Stimulated activated CD4-positive, alpha-beta T cell treated with anti-CD3 and anti-CD28 coated beads, Interleukin-1b, Interleukin-23, amount 100 ng/mL, for 4 hours (primary cell): ENCODE measurements at places on chromosomes 6 and 20.

DNA sequence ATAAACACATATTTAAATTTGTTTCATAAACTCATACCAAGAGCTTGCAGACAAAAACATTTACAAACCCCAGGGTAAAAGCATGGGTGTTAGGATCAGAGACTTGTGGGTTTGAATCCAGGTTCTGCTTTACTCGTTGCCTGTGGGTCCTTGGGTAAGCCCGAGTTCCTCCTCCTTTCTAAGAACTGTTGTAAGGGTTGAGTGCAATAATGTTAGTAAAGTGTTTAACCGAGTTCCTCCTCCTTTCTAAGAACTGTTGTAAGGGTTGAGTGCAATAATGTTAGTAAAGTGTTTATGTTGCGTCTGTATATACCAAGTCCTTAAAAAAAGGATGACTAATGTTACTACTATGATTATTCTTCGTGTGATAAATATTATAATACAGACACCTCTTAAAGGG is 18.7 kb downstream of the CCDC170 start:
- DNase-seq = no peak

GRCh38 chr20:61668065-61668650 is 397.5 kb downstream of the TAF4 start:
- no peak for DNase-seq

DNA sequence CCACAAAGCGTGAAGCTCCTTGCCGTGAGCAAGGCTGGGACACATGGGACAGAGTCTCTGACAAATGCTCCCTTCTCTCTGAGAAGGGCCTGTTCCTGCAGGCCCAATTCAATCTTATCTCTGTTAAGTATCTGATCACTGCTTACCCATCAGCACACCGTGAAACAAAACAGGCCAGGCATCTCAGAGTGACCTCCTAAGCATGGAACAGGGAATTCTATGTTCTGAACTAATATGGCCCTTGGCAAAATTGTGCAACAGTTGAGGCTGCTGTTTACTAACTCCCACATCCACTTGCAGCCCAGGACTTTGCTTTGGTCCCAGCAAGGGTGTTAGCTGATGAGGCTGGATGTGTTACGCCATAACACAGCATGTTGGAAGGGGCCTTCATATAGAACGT is 79.2 kb downstream of the GCLC start:
- DNase-seq = no peak

GRCh38 chr6:34462551-34462971 is 3.3 kb upstream of the PACSIN1 start:
- DNase-seq = no peak

- no peak for DNase-seq
These were observed 622.9 kb downstream of the UTRN start for GRCh38 chr6:144908004-144908403.

DNA sequence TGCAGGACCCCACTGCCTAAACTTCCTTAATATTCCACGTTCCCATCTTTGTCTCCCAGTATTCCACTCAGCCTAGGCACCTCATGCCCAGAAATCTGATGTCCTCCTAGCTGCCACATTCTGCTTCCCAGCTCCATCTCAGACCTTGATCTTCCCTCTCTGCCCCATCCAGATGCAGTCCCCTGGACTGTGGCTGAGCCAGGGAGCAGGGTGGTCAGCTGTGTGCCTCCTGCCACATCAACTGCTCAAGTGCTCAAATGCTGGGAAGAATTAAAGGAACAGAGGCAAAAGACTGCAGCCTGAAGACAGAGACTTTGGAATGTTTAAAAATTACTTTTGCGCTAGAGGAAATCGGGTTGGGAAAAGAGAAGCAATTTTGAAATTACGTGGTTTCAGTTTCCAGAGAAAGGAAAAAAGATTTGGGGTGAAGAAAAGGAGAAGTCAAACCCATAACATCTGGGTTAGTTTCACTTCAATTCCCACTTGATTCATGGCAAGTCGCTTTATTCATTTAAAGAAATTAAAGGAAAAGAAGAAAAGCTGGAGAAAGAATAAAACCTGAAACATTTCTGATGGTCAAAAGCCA is 704.8 kb downstream of the PTPRT start:
- no peak for DNase-seq

GRCh38 chr6:3388786-3389185 is 68.1 kb downstream of the SLC22A23 start:
- no peak for DNase-seq

GRCh38 chr6:21396313-21396712 is 197.2 kb upstream of the SOX4 start:
- no peak for DNase-seq

GRCh38 chr20:35004749-35005462 is 49.2 kb downstream of the MYH7B start:
- DNase-seq = no peak

DNA sequence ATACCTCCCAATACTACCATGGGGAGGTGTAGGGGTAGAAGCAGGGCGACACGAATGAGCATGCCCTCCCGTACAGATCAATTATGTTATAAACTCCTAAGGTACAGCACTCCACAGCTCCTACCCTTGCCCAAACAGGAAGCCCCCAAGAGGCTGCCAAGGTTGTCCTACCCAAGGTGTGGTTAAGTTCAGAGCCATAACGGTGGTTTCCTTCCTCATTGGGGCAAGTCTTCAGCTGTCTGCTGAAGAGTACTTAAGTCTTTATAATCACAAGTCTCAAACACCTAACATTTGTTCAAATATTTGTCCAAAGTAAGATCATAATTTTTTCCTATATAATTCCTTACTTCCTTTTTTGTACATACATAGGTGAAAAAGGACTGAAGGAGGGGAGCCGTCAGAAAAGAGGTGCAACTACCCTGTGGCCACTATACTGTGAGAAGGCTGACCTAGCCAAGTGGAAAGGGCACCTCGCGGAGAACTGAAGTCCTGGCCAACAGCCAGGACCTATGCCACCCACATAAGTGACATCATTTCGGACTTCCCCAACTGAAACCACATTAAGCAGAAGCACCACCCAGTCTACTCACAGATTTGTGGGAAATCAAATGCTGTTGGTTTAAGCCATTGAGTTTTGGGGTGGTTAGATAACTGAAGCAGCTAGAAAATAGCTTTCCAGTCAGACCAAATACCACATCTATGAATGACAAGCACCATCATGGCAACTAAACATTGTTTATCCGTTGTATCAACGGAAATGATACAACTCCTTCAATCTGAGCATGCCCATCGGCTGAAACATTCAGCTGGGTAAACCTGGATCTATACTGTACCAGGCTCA is 2.9 kb upstream of the RAB22A start:
- no peak for DNase-seq

GRCh38 chr6:55569638-55570037 is 9.4 kb downstream of the HMGCLL1 start:
- no peak for DNase-seq

DNA sequence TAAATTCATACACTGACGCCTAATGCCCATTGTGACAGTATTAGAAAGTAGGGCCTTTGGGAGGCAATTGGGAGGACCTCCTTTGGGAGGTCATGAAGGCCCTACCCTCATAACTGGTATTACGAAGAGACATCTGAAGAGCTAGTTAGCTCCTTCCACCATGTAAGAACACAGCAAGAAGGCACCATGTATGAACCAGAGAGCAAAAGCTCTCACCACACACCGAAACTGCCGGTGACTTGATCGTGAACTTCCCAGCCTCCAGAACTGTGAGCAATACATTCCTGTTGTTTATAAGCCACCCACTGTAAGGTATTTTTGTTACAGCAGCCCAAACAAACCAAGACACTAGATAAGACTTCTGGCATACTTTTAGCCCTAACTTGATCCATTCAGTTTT is 41.8 kb downstream of the GCLC start:
- DNase-seq = no peak

- no peak for DNase-seq
These were observed 105.4 kb upstream of the MCHR2 start for GRCh38 chr6:100099189-100100074.

- no peak for DNase-seq
These were observed 1.3 kb downstream of the BPIFB1 start for GRCh38 chr20:33284284-33284683.

DNA sequence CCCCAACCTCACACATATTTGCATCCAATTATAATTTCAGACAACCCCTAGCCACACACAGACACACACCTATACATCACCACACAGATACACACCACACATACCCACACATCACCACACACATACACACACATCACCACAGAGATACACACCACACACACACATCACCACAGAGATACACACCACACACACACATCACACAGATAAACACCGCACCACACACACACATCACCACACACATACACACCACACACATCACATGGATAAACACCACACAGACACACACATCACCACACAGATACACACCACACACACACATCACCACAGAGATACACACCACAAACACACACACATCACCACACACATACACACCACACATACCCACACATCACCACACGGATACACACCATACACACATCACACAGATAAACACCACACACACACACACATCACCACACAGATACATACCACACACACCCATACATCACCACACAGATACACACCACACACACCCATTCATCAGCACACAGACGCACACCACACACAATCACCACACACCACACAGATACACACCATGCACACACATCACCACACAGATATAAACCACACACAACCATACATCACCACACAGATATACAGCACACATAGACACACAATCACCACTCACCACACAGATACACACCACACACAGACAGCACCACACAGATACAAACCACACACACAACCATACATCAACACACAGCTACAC is 74.6 kb downstream of the GRM4 start:
- no peak for DNase-seq

GRCh38 chr20:50487397-50487796 is 22.8 kb upstream of the PTPN1 start:
- DNase-seq = no peak

DNA sequence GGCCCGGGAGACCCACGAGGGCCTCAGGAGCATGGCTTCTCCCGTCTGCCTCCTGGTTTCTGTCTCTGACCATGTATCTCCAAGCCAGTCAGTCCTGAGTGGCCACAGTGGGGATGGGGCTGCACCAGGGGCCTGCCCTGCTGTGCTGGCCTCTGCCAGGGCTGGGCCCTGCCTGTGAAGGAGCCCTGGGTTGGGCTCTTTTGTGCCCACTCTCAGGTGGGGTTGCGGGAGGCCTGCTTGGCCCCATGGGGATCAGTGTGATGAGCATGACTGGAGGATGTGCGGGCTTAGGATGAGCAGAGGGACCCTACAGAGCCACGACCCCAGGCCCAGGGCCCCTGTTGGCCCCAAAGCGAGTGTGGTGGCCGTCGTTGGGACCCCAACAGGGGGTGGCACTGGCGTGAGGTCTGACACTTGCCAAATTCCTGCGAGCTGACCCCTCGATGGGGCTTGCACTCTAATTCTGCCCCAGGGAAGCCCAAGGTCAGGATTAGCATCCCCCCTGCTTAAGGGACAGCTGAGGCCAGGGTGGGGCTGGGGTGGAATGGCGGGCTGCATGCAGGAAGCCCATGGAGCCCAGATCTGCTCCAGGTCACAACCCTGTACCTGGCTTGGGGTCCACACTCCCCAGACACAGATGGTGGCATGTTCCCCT is 90.0 kb upstream of the BHLHE23 start:
- no peak for DNase-seq

DNA sequence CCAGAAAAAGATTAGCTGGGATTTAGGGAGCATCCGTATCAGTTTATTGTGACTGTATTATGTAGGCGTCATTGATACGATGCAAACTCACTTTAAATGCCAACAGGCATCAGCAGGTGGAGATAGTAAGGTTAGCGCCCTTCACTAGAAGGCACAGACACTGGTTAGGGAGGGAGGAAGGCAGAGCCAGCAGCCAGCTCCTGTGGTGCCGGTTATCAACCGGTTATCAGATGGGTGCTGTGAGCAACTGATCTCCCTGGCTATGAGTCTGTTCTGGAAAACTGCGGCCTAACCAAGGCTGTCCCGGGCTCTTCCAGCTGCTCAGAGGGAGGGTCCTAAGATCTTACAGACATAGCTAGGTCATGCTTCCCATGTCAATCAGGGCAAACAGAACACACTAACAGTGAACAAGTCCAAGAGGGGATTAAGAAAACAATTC is 47.5 kb upstream of the CD93 start:
- DNase-seq = no peak

DNA sequence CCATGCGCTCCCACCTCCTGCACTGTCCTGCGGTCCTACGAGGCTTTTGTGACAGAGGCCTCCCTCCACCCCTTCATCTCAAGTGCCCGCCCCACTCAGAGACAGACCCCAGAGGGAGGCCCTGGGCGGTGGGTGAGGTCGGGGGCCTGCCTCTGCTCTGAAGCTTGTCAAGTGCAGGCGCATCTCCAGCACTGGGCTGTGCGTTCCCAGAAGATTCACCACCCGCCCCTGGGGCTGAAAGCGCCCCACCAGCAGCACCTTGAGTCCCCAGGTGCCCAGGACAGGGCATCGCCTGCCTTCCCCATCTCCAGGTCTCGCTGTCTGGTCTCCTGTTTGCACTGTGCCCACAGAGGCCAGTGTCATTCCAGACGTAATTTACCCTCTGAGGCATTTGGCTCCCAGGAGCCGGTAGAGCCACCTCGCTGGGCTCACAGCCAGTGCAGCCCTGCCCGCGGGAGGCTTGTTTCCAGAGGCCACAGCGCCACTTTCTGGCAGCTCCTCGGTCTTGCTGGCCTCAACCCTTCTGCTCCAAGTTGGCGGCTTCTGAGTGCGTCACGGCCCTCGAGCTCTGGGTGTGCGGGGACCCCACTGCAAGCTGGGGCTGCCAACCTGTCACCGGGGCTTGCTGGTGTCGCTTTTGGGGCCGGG is 191.1 kb downstream of the TAF4 start:
- DNase-seq = no peak

GRCh38 chr6:126113261-126113660 is 126.9 kb downstream of the TRMT11 start:
- no peak for DNase-seq

GRCh38 chr6:2447931-2448330 is 202.5 kb upstream of the GMDS start:
- DNase-seq = no peak

GRCh38 chr6:36781669-36782068 is 57.6 kb downstream of the CPNE5 start:
- DNase-seq = no peak

DNA sequence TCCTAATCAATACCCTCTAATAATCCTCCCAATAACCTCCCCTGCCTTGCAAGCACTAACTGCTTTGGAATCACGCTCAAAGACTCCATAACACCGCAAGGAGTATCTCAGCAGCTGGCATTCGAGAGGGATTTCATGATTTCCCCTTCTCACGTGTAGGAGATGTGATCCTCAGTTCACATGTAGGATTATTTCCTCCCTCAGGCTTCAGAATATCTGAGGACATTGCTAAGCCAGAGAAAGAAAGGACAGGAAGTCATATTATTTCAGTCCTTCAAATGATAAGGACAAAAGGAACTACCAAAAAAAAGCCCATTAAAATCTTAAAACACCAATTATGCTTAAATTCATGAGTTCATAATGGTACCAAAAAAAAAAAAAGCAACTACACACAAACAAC is 122.9 kb downstream of the NFATC2 start:
- DNase-seq = no peak

- DNase-seq = no peak
These were observed 67.1 kb upstream of the GFRAL start for GRCh38 chr6:55260181-55260580.
